ENCODE measurements at places on chromosomes 5 and 9.

GRCh38 chr9:13915131-13915530 lies 398.8 kb downstream of the NFIB start:
- DNase-seq, result no peak

DNA sequence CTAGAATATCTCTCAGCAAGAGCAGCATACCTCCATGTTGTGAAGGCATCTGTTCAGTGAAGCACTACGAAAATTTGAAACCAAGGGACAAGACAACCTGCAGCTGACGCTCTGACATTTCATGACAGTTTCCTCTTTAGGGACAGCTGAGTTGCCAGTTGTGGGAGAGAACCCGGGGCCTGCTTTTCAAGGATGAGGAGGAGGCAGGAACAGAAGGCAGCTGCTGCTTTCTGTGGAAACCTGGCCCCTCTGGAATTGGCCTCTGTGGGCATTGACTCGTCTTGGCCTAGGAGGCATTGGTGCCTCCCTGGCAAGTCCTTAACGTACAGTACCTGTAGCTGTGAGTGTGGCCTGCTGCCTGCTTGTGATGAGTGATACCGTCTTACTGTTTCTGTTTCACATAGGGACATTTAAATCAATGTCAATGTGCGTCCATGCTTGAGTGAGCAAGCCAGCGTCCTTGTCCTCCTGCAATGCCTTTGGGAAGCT lies 21.6 kb downstream of the SLC46A2 start:
- no peak for DNase-seq

GRCh38 chr9:18698992-18699391 lies 225.0 kb downstream of the ADAMTSL1 start:
- DNase-seq, result no peak

- DNase-seq, result no peak
Measured at GRCh38 chr5:133450286-133450685, 162.1 kb downstream of the FSTL4 start.

DNA sequence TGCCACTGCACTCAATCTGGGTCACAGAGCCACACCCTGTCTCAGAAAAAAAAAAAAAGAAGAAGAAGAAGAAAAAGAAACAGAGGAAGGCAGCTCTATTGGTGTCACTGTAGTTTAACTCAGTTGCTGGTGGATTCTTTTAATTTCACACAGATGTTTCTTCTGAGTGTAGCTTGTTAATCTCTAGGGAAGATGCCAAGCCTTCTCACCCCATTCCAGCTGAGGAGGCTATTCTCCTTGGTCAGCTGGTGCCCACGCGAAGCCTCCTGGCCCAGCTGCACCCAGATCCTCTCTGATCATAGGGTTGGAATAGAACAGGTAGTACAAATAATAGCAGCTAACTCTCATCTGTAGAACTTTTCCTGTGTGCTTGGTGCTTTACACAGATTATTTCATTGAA lies 113.8 kb upstream of the SPRY4 start:
- no peak for DNase-seq

DNA sequence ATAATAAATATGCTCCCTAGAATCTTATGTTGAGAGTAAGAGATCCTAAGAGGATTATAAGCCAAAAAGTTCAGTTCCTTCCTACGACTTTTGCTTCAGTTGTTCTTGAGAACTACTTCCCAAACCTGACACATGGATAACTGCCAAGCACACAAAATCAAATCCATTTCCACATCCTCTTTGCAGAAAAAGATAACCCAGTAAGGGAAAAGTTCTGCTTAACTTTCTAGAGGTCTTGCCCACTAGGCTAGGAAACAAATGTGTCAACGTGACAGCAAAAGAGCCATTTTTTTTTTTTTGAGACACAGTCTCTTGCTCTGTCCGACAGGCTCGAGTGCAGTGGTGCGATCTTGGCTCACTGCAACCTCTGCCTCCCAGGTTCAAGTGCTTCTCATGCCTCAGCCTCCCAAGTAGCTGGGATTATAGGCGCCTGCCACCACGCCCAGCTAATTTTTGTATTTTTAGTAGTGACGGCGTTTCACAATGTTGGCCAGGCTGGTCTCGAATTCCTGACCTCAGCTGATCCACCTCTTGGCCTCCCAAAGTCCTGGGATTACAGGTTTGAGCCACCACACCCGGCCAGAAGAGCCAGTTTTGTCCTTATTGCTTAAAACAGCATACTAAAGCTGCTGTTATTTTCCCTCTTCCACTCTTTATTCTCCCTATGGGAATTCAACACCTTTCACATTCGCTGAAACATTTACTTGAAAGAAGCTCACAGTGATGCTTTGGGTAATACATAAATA lies 24.2 kb downstream of the CSNK1A1 start:
- no peak for DNase-seq

GRCh38 chr5:124639095-124639665 lies 107.3 kb downstream of the ZNF608 start:
- DNase-seq, result no peak

Measured in NCI-H748 treated with DMSO at 0.1 percent for 48 hours (cell line).